ENCODE measurements at places on chromosomes 7 and 10.

GRCh38 chr10:71598621-71599055, 120.9 kb downstream of the C10orf105 start:
- no peak for DNase-seq

DNA sequence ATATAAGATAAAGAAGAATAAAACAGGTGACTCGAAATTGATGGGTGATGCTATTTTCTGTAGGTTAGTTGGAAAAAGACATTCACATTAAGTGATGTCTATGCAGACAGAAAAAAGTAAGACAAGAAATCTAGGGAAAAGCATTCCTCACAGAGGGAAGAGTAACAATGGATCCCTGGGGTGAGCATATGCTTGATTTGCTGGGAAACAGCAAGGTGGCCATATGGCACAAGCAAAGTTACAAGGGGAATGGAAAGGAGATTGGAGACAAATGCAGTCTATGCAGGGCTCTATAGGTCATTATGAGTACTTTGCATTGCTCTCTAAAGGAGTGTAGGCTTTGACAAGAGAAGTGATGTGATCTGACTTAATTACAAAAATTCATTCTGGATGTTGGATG, 90.9 kb upstream of the ZNF804B start:
- DNase-seq = no peak

DNA sequence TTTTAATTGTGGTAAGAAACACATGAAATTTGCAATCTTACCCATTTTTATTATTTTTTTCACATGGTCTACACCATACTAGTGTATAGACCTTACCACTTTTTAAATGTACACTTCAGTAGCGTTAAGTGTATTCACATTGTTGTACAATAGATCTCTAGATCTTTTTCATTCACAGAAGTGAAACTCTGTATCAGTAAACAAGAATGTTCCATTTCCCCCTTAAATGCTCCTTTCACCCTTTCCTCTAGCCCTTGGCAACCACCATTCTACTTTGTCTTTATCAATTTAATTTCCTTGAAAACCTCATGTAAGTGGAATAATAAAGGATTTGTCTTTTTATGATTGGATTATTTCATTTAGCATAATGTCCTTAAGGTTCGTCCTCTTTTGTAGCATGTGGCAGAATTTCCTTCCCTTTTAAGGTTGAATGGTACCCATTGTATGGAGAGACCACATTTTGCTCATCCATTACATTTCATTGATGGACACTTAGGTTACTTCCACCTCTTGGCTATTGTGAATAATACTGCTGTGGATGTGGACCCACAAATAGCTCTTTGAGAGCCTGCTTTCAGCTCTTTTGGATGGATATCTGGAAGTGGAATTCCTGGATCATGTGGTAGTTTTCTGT, 45.7 kb downstream of the SNX10 start:
- DNase-seq = no peak

DNA sequence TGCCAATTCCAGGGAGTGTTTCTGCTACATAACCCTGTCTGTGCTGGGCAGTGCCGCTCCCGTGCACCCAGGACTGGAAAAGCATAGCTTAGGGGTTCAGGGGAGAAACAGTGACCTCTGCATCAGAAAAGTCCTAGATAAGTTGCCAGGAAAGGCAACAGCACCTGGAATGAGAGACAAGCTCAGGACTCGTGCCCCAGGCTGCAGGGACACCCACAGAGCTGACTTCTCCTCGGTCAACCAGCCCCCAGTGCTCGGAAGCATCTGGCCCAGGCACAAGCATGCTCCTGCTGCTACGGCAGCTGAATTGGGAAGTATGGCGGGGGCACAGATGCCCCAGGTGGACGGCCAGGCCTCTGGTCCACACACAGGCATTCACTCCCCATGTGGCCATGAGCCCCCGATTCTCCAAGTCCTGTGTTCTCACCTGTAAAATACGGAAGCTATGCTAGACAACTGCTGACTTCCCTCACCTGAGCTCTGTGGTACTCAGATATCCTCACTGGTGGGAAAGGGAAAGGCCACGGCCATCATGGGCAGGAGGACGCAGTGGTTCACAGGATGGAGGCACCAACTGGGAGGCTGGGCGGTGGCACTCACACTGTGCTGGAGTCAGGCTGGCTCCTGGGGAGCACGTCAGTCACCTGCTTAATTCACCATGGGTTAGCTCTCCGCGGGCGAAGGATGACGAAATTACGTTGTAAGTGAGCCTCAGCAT, 220.5 kb downstream of the PTPRN2 start:
- DNase-seq = no peak

DNA sequence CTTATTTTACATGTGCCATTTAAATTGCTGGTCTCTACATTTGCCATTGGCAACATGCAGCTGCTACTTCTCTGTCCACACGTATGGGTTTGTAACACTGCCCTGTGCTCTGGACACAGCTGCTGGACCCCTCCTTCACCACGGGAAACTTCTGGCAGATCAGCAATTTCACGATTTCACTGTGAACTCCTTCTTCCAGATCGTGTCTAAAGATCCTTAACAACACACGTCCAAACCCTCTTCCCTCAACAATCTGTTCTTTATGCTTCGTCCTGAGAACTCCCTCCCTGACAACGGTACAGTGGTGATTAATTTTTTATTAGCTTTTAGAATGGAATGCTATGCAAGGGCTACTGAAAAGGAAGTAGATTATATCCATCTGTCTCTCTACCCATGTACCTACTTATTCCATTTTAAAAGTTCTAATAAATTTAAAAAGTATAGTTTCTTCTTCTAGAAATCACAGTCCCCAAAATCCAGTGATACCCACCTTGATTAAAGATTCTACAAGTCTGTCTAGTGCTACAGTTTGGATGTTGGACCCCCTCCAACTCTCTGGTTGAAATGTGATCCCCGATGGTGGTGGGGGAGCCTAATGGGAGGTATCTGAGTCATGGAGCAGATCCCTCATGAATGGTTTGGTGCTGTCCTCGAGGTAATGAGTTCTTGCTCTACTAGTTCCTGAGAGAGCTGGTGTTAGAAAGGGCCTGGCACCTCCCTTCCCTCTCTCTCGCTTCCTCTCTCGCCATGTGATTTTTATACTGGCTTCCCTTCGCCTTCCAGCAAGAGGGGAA, 81.0 kb downstream of the KIAA1549 start:
- DNase-seq = no peak

DNA sequence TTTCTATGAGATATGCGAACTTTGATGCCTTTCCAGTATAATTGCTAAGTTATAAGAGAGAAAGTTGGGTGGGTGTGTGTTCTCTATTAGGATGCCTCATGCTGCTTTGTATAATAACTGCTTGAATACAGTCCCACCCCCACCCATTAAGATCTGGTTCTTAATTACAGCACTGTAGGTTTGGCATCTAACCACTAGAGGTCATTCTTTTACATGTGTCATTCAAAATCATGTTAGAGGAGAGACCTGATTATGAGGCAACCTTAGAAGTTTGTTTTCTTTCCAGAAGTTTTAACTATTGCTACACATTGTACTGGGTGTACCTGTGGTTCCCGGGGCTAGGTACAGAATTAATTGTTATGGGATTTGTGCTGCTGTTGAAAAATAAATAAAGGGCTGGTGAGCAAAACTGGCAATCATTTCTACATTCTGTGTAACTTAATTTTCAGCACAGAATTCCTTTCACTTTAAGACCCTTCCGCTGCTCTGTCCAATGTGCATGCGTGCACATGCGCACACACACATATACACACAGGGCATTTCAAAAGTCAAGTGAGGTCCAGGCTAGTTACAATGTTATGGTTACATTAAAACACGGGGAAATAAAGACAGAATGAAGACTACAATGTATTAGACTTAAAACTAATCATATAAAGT, 1156.3 kb downstream of the SORCS3 start:
- DNase-seq = no peak

GRCh38 chr7:36900988-36901710, 176.9 kb upstream of the AOAH start:
- DNase-seq = no peak

DNA sequence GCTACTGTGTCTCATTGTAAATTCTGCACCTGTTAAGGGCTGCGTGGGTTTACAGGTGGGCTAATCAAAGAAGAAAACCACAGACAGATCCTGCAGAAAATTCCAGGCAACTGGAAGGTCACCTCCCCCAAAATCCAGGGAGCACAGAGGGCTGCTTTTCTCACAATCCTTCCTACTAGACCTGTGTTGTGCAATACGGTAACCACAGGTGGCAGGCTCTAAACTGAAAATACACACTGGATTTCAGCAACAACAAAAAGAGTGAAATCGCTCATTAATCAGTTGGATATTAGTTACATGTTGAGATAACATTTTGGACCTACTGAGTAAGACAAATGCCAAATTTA, 83.2 kb downstream of the SLC16A9 start:
- DNase-seq = no peak

DNA sequence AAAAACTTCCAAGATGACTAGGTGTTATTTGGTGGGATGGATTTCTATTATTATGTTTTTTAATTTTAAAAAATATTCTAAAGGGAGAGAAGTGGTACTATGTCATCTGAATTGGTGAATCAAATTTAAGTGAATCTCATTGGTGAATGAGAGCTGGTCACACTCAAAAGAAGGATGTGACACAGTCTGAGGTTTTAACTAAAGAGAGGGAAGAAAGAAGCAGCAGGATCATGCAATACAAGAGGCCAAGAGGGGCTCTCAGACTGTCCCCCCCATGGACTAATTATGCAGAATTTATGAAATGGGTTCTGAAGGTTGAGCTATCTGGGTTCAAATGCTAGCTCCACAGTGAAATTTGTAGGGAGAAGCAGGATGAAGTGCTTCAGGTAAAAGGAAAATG, 16.2 kb downstream of the MACC1 start:
- no peak for DNase-seq

DNA sequence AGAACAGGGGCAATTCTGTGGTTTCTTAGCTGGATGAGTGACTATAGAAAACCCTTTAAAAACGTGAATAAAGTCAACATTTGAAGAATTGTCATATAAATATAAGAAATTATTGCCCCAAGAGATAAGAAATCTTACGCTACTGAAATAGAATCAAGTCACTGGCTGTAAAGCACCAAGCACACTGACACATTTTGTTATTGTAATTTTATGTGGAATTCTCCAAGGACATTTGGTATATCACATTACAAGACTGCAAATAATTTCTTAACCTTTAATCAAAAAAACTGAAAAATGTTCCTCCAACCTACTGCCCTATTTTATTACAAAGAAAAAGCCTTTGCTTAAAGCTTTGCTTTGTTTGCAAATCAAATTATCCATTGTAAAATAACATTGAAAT, 383.3 kb downstream of the IPMK start:
- no peak for DNase-seq

GRCh38 chr7:12573885-12574284, 3.4 kb downstream of the SCIN start:
- no peak for DNase-seq

- DNase-seq = no peak
Observed at GRCh38 chr7:20441991-20442441, 111.3 kb downstream of the ITGB8 start.

DNA sequence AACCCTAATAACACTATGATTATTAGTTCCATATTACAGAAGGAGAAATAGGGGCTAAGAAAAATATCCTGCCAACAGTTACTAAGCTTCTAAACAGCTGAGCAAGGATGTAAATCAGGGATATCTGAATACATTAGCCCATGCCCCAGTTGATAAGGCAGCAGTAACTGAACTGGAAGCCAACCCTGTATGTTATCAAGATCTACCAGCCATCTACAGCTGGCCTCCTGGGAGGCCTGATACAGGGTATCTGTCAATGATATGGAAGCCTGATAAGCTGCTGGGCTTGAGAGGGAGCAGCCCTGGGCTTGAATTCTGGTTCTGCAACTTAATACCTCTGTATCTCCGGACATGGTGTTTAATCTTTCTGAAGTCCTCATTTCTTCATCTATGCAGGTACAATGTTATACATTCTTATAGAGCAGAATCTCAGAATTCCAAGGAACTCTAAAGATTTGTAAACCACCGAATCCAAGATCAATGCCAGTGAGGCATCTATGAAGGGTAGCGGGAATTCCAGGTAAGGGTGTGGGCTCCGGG, 37.9 kb upstream of the AFAP1L2 start:
- no peak for DNase-seq

DNA sequence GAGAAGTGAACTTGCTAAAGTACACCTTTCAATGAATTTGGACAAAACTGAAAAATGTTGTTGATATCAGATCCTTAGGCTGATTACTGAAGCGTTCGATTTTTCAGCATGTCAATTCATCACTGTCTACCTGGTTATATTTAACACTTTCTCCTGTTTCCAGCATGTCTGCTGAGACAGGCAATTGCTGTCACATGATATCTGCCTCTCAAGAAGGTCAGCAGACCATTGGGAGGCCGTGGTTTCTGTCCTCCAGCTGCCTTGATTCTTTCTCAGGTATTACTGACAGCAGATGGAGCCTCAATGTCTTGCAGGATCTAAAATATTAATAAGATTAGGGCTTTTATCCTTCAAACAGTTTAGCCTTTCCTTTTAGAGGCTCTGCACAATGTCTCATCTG, 127.5 kb downstream of the SNX10 start:
- no peak for DNase-seq

DNA sequence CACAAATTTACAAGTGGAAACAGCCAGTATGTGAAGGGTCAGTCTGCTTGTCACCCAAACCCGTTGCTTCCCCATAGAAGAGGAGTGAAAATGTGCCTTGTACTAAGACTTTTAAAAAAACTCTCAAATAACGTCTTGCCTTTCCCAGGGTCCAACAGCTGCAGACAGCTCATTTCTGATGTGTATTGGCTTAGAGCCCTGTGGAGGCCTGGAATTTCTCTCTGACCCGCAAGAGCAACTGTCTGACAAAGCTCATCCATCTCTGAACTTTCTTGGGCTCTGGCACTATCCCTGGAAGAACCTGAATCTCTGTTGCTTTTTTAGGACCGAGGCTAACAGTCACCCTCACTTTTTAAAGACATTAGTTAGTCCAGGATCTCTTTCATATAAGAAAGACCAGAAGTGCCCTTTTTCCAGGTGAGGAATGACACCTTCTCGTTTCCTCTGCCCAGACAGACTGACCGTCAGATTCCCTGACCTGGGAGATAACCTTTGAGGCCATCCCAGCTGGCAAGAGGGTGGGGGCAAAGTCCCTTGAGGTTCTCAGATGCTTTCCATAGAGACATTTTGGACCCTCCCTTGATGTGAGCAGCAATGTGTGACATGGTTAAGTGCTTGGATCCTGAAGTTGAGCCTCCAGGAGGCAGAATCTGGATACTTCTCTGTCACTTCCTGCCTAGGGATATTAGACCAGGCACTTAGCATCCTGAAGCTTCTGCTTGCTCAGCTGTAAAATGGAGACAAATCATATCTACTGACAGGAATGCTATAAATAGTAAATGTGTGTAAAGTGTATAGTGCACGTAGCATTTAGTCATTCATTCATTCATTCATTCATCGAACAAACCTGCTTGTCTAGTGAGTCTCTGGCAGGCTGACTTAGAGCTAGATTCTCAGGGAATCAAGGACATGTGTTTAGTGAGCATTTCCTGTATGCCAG, 4.5 kb upstream of the NODAL start:
- no peak for DNase-seq

GRCh38 chr10:70943841-70944466, 55.6 kb upstream of the PCBD1 start:
- no peak for DNase-seq

DNA sequence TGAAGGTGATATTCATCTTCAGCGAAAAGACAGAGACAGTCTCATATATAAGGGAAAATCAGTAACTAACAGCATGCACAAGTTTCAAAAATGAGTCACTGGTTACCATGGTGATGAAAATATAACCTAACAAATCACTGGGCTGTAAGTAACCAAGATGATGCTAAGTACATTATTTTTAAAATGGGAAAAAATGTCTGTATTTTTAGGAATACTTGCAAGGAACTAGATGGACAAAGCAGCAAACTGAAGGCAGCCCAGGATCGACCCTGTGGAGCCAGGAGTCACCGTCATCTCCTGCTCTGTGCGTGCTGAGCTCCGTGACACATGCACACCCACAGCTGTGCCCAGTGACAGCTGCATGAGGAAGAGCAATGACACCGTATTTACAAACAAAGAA, 137.3 kb downstream of the ELMO1 start:
- DNase-seq = peak; percentile 44
